Kidney (tissue), 22 donors: ENCODE measurements at places on chromosomes 4 and X. TPM values are rescaled to one million over a fixed set of nuclear protein-coding genes. Genes with fewer than 3 reads are reported as not detected.

DNA sequence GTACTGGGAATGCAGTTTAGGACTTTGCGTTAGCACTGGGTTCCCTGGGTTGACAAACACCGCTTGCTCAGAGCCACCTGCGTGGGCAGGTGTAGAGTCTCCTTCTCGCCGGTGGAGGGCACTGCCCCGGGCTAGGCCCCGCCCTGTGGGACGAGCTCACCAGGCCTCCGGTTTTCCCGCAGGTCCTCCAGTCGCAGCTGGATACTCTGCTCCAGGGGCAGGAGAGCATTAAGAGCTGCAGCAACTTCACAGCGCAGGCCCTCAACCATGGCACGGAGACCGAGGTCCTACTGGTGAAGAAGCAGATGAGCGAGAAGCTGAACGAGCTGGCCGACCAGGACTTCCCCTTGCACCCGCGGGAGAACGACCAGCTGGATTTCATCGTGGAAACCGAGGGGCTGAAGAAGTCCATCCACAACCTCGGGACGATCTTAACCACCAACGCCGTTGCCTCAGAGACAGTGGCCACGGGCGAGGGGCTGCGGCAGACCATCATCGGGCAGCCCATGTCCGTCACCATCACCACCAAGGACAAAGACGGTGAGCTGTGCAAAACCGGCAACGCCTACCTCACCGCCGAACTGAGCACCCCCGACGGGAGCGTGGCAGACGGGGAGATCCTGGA lies 49.2 kb upstream of the MND1 start:
- H3K27ac ChIP-seq: peak overlapping the region; percentile 49
- H3K4me3 ChIP-seq: no peak overlapping the region
- peaks cover 6% of the 10 kb centered on the region for H3K36me3 ChIP-seq
- H3K4me1 ChIP-seq: peaks cover 3% of the 10 kb centered on the region
- no peak for DNase-seq

DNA sequence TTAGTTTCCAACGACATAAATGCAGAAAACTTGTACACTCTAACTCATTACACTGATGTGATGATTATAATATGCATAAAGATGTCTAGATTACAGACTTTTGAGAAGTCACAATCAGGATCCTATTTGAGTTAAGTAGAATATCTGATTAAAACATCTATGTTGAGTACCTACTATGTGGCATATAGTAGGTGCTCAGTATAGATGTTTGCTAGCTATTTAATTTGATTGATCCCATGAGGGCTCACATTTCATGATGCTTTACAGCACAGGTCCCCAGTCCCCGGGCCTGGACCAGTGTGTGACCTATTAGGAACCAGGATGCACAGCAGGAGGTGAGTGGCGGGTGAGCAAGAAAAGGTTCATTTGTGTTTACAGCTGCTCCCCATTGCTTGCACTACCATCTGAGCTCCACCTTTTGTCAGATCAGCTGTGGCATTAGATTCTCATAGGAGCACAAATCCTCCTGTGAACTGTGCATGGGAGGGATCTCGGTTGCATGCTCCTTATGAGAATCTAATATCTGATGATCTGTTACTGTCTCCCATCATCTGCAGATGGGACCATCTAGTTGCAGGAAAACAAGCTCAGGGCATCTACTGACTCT lies 33.0 kb upstream of the CXCL8 start:
- DNase-seq: no peak
- no peak overlapping the region for H3K4me3 ChIP-seq
- no peak overlapping the region for H3K27ac ChIP-seq

DNA sequence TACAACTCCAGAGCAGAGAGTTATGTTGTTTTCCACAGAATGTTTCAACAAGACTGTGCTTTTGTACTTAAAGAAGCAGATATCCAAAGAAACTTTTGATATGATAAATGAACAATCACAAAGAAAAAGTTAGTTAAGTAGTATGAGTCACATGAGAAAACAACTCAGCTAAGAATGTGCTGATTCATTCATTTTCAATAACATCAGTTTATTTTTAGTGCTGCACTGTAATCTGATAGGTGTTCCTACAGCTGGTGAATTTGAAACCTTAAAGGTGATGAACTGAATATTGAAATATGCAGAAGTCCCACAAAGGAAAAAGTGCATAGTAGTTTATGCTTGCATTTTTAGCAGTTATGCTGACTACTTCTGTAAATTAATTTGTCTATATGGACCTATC lies 180.3 kb upstream of the TENM3 start:
- no peak overlapping the region for H3K4me3 ChIP-seq
- no peaks in the 10 kb centered on the region for H3K36me3 ChIP-seq
- DNase-seq: no peak
- no peak overlapping the region for H3K27ac ChIP-seq
- no peaks in the 10 kb centered on the region for H3K27me3 ChIP-seq
- no peaks in the 10 kb centered on the region for H3K4me1 ChIP-seq

DNA sequence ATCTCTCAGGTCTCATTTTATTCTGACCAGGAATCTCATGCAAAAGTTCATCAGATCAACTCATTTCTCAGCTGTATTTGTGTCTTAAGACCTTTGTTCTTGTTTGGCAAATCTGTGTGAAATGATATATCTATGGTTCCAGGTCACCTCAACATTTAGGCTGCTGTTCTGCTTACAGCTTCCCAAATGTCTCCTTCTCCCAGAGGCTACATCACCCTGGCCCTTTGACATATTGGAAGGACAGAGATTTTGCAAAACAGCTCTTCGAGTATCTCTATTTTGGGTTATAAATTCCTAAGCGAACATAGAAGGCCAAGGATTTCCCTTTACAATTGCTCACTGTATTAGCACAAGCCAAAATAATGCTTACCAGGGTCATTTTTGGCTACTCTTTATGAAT lies 57.5 kb upstream of the GIMD1 start:
- DNase-seq: no peak
- H3K36me3 ChIP-seq: no peaks in the 10 kb centered on the region
- H3K27me3 ChIP-seq: no peaks in the 10 kb centered on the region

DNA sequence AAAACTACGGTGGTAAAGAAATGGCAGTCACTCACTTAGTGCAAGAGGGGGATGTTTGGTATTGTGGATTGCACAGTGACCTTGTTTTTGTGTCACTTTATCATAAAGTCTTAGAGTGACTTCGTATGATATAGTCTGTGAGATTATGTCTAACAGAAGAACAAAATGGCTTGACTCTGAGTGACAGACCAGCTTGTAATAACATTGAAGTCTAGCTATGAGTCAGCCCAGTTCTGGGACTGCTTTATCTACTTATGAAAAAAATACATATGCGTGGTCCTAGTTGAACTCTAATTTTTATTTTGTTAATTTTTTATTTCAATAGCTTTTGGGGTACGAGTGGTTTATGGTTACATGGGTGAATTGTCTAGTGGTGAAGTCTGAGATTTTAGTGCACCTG lies 20.0 kb downstream of the DCLK2 start:
- H3K4me1 ChIP-seq: no peaks in the 10 kb centered on the region
- no peak overlapping the region for H3K4me3 ChIP-seq
- no peak for DNase-seq

- H3K4me3 ChIP-seq: no peak overlapping the region
- no peaks in the 10 kb centered on the region for H3K4me1 ChIP-seq
- no peak for DNase-seq
- H3K27me3 ChIP-seq: no peaks in the 10 kb centered on the region
- no peaks in the 10 kb centered on the region for H3K36me3 ChIP-seq
These were observed 212.3 kb downstream of the DCAF12L2 start for GRCh38 chrX:125953814-125954213.

- no peak for DNase-seq
- H3K27ac ChIP-seq: no peak overlapping the region
- H3K27me3 ChIP-seq: no peaks in the 10 kb centered on the region
- H3K36me3 ChIP-seq: no peaks in the 10 kb centered on the region
- no peaks in the 10 kb centered on the region for H3K4me1 ChIP-seq
These were observed 3.2 kb upstream of the AMMECR1 start for GRCh38 chrX:110321081-110321480.

GRCh38 chrX:106707771-106708454 lies 18.6 kb upstream of the RNF128 start:
- no peaks in the 10 kb centered on the region for H3K36me3 ChIP-seq
- no peak for DNase-seq
- no peaks in the 10 kb centered on the region for H3K27me3 ChIP-seq
- H3K4me3 ChIP-seq: no peak overlapping the region

- no peak overlapping the region for H3K27ac ChIP-seq
- H3K4me1 ChIP-seq: no peaks in the 10 kb centered on the region
- DNase-seq: no peak
- H3K27me3 ChIP-seq: no peaks in the 10 kb centered on the region
- H3K36me3 ChIP-seq: no peaks in the 10 kb centered on the region
These were observed 45.2 kb downstream of the ZNF674 start for GRCh38 chrX:46500054-46500453.

Gene GUCY1A1
- 64.6 TPM for total RNA-seq

Gene GAGE13
- not detected for total RNA-seq

Gene FMR1
- total RNA-seq: 69.0 TPM

Gene PARM1
- total RNA-seq: 62.3 TPM
